Astrocyte of the hippocampus (primary cell): ENCODE measurements at places on chromosomes 3 and 15.

GRCh38 chr3:46634856-46635255 lies 22.5 kb downstream of the FAM240A start:
- DNase-seq = no peak

GRCh38 chr3:103513003-103513402 lies 1078.2 kb downstream of the ZPLD1 start:
- DNase-seq = no peak

GRCh38 chr3:46972396-46972795 lies 4.1 kb downstream of the CCDC12 start:
- DNase-seq = no peak

GRCh38 chr3:157499342-157499963 lies 3.8 kb downstream of the VEPH1 start:
- peak; percentile 79 for DNase-seq

DNA sequence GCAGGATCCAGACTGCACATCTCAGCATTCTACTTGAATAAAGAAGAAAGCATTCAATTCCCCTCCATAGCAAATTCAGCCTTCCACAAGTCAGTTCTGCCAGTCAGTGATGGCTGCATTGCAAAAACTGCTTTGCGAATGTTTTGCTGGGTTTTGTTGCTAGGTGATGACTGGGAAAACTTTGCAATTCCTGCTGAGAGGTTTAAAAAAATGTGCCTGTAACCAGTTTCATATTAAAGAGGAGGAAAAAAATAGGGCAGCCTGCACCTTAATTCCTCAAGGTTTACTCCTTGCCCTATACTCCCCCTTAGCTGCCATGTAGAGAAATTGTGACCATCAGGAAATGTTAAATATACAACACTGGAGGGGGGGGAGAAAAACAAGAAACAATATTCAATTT lies 225.6 kb upstream of the ATP11B start:
- DNase-seq = peak; percentile 84

- no peak for DNase-seq
These were observed 21.2 kb downstream of the DCAF1 start for GRCh38 chr3:51478630-51479029.

DNA sequence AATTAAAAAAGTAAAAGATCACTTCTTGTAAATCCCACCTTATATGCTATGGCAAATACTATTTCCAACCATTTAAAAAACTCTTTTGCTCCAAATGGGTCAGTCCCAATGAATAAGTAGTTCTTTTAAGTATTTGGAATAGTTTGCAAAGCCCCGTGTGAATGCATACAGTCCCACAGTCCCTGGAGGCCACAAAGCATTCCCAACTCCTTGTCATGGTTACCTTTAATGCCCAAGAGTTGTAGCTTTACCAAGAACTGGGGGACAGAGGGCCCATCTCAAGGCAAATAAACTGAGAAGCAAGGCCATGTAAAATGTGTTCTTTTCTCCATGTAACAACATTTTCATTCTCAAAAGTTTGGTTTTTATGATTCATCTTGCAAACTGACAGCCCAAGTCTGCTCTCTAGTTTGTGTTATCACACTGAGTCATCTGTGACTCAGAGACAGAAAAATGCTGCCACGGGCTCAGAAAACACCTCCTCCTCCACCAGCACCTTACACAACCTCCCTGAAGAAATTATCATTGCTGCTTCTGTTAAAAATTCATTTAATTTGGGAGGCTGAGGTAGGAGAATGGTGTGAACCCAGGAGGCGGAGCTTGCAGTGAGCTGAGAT lies 336.2 kb downstream of the ERC2 start:
- peak; percentile 93 for DNase-seq

DNA sequence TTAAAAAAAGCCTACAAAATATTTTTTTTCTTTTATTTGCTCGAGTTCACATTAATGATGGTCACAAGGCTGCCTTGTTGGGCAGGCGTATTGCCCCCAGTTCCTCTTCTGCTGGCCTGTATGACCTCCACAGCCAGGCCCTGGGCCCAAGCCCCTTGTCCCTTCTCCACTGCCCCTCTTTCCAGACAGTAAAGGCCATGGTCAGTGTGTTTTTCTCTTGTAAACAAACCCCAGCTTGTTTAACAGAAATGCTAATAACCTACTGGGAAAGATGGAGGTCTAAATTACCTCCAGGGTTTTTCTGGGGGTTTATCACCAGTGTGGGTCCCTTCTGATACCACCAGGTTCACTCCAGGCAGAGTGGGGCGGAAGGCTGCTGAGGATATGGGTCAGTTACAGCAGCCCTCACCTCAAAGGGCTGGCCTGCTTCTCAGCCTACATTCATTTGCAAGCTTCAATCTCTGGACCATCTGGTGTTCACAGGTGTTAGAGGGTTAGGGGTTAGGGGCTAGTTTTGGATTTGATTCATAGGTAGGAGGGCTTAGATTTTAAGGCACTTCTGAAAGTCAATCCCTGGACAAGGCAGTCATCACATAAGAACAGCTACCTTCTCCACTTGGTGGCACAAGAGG lies 2.0 kb upstream of the MANF start:
- DNase-seq = no peak

DNA sequence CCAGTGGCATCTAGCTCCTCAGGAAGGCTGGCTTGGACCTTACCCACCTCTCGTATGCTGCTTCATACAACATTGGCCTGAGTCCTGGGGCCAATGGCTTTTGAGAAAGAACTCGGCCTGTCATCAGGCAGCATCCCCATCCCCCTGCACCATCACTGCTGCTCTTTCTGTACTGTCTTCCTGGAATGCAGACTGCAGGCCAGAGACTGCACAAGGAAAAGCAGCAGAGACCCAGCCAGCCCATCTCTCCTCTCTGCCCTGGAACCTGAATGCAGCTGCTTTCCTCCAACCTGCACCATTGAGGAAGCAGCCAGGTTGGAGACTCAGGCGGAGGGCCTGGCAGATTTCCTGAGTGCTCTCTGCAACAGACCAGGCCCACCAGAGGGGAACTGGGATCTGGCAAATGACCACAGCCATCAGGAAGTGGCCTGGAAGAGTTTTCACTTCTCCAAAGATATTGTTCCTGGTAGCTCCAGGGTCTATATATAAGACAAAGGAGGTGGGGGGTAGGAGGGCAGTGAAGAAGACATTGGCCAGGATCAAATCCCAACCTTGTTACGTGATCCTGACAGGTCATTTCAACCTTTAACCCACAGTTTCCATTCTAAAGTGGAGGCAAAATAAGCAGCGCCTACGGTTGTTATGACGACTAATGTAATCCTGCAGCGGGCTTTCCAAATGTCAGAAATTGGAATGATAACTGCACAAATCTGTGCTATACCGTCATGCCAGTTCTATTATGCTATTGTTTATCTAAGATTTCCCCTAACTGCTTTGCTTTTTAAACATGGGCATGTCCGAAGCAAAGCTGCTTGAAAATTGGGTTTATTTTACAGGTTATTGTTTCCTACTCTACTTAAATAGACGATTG lies 24.4 kb upstream of the RAB7A start:
- no peak for DNase-seq

DNA sequence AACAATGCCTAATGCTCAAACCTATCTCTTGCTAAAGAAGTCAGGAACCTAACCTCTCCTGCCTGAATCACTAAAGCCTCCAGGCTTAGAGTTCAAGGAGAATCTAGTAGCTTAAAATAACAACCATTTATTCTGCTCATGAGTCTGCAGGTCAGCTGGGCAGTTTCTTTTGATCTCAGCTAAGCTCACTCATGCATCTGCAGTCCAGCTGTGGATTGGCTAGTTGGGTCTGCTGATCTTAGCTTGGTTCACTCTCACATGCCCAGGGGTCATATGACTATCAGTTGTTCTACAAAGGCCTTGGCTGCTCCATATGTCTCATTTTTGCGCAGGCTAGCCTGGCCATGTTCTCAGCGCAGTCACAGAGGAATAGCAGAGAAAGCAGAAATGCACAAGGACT lies 109.2 kb upstream of the STT3B start:
- peak; percentile 46 for DNase-seq

DNA sequence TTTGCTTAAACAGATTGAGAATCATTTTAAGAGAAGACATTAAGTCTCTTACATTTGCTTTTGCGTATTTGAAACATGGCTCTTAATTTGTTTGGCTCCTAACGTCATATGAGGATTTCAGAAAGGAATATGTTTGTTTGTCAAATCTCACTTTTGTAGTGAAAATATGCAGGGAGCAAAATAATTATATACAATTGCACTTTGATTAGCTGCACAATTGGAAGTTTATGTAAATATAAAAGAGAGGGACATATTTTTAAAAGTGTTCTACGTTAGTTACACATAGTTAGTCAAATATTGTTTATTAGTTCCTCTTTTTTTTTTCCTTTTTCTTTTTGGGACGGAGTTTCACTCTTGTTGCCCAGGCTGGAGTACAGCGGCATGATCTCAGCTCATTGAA lies 42.7 kb upstream of the GOLIM4 start:
- DNase-seq = no peak

GRCh38 chr15:99015698-99016568 lies 8.3 kb upstream of the PGPEP1L start:
- peak; percentile 39 for DNase-seq

DNA sequence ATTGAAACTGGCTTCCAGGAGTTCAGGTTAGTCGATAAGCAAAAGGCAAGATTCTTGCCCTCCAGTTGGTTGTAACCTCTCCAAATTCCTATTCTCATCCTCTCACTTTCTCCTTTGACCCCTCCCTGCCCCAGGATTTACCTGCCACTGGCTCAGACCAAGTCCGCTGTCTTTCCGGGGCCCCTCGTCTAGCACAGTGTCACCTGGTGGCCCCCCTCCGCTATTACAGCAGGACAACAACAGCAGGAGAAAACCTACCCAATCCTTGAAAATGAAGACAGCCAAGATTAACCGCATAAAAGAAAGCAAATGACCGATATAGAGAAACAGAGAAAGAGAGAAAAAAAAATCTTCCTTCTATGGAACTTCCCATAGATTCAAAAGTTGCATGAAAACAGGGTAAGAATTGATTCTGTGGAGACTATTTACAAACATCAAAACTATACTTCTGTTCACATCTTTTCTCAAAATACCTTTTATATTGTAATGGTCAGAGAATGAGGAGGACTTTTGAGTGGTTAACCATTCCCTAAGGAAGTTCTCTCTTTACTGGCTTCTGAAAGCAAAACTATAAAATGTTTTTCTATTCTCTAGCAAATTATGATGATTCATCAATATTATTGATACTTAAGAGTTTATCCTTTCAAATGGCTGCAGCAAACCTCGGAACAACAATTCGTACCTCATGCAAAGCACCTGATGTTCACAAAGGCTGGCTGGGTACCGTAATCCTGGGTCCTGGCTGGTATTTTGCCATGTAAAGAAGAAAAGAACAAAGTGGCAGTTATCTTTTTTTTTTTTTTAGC lies 10.0 kb upstream of the ST8SIA2 start:
- no peak for DNase-seq

DNA sequence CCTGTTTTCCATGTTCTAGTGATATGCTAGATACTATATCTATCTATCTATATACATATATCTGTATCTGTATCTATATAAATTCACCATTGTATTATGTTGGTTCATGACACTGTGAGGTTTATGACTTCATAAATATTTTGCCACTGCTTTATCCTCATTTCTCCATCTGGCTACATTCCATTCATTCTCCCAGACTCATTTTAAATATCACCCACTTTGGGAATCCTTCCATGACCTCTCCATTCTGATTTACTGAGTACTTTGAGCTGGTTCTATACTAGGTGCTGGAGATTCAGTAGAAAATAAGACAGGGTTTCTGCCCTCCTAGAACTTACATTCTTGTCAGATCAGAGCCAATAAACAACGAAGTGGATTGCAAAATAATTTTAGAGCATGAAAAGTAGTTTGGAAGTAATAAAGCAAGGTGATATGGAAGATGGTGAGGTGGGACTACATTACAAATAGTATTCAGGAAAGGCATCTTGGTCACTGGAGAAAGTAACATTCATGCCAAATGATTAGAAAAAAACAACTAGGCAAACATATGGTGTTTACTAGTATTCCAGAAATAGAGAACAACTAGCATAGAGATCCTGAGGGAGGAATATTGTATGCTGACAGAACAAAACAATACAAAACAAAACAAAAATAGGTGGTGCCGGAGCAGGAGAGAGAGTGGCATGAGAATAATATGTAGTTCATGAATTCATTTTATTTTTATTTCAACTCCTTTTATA lies 11.6 kb upstream of the PLSCR4 start:
- DNase-seq = no peak

- no peak for DNase-seq
These were observed 25.8 kb downstream of the ALS2CL start for GRCh38 chr3:46667657-46668056.

GRCh38 chr3:182486463-182486862 lies 306.8 kb upstream of the ATP11B start:
- DNase-seq = no peak

DNA sequence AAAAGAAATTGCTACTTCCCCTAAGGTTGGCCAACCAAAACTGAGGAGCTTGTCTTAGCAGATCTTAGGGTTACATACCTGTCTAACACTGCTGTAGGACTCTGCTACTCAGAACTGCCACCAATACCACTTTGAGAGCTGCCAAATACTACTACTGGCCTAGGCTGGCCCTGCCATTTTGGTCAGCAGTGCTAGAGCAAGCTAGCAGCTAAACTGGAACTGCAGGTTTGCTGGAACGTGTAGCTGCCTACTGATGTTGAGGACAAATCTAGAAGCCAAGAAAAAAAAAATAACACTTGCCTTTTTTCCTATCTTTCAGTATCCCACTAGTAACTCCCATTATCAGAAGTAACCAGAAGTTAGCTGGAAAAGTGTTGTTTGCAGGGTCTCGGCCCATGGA lies 387.4 kb downstream of the RBMS3 start:
- DNase-seq = no peak

DNA sequence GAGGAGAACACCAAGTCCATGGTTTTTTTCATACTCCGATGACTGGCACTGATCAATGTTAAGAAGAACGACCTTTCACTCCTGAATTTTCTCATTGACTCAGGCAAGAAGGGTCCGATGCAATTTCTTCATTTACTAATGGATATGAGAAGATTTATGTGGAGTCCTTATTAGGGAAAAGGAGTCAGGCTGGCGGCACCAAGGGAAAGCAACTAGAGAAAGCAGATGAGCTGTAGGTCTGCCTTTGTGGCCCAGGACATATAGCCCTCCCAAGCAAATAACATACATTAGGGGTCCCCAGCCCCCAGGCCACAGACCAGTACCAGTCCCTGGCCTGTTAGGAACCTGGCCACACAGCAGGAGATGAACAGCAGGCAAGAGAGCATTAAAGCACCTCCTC lies 206.8 kb downstream of the KBTBD8 start:
- no peak for DNase-seq

DNA sequence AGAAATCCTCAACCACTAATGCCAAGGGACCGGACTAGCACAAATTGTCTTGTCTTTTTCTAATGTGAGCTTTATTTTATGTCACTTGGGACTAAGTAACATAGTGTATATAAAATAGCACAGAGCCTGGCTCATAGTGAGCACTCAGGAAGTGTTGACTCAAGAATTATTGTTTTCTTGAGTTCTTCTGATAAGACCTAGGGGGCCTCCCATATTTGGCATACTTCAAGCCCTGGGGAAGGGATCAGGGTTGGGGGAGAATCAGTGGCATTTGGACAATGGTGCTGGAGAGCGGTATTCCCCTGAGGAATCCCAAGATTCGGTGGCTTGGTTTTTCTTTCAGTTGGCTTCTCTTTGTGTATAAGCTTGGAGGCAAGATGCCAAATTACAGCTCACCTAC lies 19.4 kb downstream of the ZNF80 start:
- DNase-seq = peak; percentile 37
